Activated CD4-positive, alpha-beta T cell treated with anti-CD3 and anti-CD28 coated beads for 4 hours (primary cell): ENCODE measurements at places on chromosomes 1 and 21.

DNA sequence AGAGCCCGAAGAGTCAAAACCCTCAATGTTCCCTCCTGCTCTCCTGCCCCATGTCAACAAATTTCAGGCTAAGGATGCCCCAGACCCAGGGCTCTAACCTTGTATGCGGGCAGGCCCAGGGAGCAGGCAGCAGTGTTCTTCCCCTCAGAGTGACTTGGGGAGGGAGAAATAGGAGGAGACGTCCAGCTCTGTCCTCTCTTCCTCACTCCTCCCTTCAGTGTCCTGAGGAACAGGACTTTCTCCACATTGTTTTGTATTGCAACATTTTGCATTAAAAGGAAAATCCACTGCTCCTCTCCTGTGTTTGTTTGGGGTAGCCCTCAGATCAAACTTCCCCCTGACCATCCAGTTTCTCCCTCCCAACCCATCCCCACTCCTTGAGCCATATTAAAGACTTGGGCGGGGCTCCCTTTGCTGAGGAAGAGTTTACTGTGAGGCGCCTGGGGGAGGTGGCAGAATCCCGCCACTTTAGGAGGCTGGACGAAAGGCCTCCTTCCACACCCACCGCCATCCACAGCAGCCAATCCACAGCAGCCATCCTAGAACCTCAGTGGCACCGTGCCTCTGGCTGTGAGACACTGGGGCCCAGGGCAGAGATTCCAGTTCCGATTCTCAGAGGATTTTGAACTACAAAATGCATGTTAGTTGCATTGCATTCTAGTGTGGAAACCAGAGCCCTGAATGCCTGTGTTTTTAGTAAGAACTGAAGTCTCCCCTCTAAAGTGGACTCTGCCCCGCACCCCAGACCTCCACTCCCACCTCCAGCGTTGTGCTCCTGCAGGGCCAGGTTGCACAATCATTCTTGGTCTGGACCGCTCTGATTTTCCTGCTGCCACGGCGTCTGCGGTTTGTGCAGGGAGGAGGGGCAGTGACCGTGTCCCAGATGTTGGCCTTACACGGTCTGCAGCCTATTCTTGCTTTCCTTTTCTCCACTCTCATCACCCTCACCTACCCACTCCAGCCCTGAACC lies 3.0 kb downstream of the OLFML3 start:
- no peak for DNase-seq

- DNase-seq, result no peak
Measured at GRCh38 chr1:170670802-170671628, 7.1 kb downstream of the PRRX1 start.

DNA sequence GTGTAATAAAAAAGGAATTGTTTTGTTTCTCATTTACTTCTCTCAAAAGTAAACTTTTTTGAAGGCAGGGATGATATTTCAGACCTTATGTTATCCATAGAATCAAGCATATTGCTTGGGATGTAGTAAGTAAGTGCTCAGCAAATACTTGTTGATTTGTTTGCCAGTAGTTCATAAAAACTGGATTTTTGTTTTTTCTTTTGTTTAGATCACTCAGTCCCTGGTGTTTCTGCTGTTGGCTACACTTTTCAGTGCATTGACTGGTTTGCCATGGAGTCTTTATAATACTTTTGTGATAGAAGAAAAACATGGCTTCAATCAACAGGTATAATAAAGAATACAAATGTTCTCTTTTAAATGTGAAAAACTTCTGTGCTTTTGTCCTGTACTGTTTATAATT lies 10.2 kb downstream of the ZMPSTE24 start:
- no peak for DNase-seq

GRCh38 chr1:19305880-19306279 lies 6.1 kb downstream of the AKR7A2 start:
- no peak for DNase-seq

DNA sequence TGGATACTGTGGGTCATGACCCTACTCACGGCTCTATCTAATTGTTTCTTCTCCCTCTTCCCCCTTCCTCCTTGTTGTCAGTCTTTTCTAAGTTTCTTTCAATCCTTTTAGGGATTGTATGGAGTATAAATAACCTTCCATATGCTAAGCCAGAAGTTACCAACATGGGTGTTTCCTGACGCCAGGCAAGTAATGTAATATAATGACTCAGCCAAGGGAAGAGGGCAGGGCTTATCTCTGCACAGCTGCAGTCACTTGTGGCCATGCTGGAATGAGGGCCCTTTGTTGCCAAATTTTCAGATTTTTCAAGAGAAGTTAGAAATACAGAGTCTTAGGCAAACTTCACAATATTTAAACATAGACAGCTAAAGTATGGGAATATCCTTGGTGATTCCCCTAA lies 194.6 kb downstream of the ST6GALNAC3 start:
- DNase-seq, result no peak

- no peak for DNase-seq
Measured at GRCh38 chr1:10628685-10629084, 153.9 kb downstream of the PEX14 start.

- no peak for DNase-seq
Measured at GRCh38 chr1:228021355-228022030, 14.7 kb downstream of the WNT3A start.

- DNase-seq, result no peak
Measured at GRCh38 chr1:207312604-207312920, 8.9 kb upstream of the CD55 start.

DNA sequence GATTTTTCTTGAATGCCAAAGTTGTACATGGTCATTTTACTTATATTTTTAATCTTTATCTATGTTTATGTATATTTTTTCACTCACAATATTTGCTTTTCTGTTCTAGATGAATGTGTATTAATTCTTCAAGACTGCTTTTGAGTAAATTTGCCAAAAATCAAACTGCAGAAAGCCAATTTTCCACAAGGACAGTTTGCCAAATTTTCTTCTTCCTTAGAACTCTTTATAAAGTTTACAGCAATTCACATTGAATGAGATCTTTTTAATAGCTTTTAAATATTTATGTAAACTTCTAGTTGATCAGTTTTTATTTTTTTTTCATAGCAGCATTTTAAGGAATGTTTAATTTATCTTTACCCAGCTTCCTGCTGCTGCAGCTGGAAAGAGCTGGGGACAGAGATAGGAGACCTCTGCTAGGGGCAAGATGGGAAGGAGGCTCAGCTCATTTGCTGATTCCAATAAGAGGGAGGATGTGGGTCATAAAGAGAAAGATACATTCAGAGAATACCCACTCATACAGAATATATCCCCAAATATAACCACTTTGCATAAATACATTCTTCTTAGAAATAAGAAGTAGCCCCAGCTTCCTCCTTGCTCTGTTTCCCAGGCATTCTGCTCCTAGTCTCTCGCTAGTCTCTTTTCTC lies 93.0 kb downstream of the ODF2L start:
- no peak for DNase-seq

- DNase-seq, result no peak
Measured at GRCh38 chr1:115534106-115534505, 107.7 kb upstream of the VANGL1 start.

- DNase-seq, result no peak
Measured at GRCh38 chr1:96837781-96838216, 116.2 kb downstream of the PTBP2 start.

GRCh38 chr1:19861034-19861433 lies 21.2 kb upstream of the OTUD3 start:
- DNase-seq, result no peak

DNA sequence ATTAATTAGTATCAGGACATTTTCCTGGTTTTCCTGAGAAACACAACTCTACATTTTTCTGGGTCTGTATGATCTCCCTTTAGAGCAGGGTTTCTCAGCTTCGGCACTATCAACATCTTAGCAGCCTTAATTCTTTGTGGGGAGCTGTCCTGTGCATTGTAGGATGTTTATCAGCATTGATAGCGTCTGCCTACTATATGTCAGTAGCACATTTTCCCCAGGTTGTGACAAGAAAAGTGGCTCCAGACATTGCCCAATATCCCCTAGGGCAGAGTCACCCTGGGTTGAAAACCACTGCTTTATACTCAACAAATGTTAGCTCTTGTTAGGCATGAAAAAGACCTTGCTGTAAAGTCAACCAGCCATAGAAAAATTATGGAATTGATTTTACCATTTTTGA lies 195.1 kb upstream of the FMN2 start:
- DNase-seq, result no peak

- no peak for DNase-seq
Measured at GRCh38 chr1:33713058-33713877, 150.6 kb upstream of the HMGB4 start.

DNA sequence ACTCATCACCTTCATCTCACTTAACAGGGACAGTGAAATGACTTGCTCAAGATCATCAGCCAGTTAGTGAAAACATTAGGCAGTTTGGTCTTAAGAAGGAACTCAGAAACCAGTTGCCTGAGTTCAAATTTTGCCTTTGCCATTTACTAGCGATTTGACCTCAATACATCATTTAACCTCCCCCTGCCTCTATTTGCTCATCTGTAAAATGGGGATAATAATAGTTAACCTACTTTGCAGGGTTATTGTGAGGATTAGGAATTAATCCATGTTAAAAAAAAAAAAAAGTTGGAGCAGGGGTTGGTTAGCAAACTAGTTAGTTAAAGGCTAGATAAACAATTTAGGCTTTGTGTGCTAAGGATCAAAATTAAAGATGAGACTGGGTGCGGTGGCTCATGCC lies 10.6 kb upstream of the TACSTD2 start:
- DNase-seq, result no peak

- DNase-seq, result no peak
Measured at GRCh38 chr1:65027666-65028358, 61.5 kb upstream of the JAK1 start.

DNA sequence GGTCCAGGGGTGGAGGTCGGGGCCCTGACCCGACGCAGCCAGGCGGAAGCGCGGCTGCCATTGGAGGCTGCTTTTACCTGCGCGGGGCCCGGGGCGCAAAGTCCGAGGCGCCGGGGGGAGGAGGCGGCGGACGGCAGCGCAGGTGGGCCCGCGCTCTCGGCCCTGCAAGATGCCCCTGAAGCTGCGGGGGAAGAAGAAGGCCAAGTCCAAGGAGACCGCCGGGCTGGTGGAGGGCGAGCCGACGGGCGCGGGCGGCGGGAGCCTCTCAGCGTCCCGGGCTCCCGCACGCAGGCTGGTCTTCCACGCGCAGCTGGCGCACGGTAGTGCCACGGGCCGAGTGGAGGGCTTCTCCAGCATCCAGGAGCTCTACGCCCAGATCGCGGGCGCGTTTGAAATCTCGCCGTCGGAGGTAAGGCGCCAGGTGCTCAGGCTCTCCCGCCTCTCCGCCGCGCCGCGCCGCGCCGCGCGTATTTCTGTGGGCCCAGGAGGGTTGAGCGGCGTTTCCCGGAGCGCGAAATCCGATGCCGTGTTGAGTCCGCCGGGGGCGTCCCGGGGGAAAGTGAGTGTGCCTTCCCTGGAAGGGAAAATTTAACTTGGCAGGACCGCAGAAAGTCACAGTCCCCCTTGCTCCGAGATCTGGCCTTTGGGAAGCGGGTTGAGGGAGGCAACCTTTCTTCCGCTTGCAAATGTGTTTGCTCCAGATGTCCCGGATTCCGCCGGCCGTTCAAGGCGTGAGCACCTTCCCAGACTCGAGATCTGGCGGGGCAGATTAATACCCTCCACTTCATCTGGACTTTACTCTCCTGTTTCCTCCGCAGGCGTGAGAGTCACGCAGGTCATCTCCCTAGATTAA lies at the start of gene GIPC2:
GIPC2 (plus strand) TSS at position 41 of the 853 bp plus-strand sequence; CDS start at position 170, 129 bp downstream.
- DNase-seq, result peak; percentile 8

- no peak for DNase-seq
Measured at GRCh38 chr1:212688341-212689047, 11.1 kb downstream of the BATF3 start.

GRCh38 chr1:47823040-47823808 lies 174.0 kb downstream of the TRABD2B start:
- no peak for DNase-seq

DNA sequence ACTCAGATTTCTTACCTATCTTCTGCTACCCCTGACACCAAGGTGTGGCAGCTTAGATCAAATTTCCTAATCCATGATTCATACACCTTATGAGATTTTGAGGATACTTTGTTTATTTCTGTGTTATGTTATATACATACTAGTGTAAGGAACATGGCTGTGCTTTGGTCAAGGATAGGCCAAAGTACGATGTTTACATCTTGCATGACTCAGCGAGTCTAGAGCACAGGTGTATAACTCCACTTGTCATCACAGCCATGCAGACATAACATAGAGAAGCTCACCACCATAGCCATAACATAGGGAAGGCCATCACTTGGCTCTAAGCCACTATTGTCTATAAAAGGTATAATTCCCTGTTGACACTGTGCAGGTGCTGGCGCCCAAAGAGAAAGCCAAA lies 61.2 kb downstream of the GBP6 start:
- no peak for DNase-seq

- no peak for DNase-seq
Measured at GRCh38 chr1:67741121-67741520, 56.1 kb downstream of the GADD45A start.

- DNase-seq, result no peak
Measured at GRCh38 chr1:200487650-200488049, 77.8 kb upstream of the ZNF281 start.

- DNase-seq, result no peak
Measured at GRCh38 chr1:32894681-32895080, 6.5 kb downstream of the TMEM54 start.

DNA sequence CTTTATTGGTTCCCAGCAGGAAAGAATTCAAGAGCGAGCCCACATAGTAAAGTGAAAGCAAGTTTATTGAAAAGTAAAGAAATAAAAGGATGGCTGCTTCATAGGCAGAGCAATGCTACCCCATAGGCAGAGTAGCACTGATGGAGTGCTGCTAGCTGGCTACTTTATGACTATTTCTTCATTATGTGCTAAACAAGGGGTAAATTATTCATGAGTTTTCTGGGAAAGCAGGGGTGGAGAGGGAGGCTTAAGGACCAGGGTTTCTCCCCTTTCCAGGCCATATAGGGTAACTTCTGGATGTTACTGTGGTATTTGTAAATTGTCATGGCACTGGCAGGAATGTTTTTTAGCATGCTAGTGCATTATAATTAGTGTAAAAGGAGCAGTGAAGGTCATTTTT lies 1271.4 kb downstream of the KCNT2 start:
- DNase-seq, result no peak

DNA sequence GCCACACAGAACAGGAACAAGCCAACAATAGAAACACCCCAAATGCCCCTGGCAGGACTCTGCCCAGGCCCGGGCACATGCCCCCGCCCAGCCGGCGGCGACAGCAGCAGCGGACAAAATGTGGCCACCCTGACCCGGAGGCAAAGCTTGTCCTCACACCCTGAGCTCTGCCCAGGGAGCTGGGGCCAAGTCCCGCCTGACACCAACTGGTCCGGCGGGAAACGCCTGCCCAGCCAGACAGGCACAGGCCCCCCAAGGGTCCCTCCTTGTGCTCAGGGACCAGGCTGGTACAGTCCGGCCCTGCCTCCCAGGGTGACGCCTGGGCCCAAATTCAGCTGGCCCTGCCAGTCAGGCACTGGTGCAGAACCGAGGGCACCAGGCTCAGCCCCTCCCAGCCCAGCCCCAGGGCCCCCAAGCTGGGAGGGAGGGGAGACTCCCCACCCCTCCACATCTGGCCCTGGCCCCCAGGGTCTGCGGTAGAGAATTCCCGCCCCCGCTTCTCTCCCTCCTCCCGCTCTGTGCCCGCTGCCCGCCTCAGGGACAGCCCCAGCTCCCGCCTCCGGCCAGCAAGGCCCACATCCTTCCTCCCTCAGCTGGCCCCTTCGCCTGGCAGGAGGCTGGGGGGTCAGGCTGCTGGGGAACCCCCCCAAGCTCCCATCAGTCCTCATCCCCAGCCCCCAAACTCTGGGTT lies 2.0 kb downstream of the AHDC1 start:
- no peak for DNase-seq
